ENCODE measurements at places on chromosomes 3 and 15. TPM values are rescaled to one million over a fixed set of nuclear protein-coding genes. Genes with fewer than 3 reads are reported as not detected.

Gene MESP1
- 5.9 TPM for total RNA-seq

Gene ADAMTS7
- total RNA-seq, result 1.4 TPM

GRCh38 chr3:1456781-1457311 lies 364.0 kb downstream of the CNTN6 start:
- DNase-seq, result no peak

- no peak for DNase-seq
Measured at GRCh38 chr15:48805591-48805990, 5.3 kb downstream of the CEP152 start.

DNA sequence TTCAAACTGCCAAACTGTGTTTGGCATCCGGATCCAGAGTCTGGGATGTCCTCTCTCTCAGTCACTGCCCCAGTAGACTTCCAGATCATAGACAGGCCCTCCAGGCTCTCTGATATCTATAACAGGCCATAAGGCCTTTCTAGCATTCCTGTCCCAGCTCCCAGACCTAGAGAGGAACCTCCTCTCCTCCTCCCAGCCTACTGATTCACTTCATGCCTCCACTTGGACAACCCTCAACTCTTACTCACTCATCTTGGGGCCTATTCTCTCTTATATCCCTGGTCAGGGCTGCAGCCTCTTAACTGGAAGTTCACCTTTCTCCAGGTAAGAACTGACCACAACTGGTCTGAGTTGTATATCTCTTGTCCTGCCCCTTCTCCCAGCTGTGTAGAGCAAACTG lies 253.7 kb upstream of the TRIM42 start:
- DNase-seq, result no peak

- no peak for DNase-seq
Measured at GRCh38 chr3:179181993-179182551, 33.9 kb downstream of the PIK3CA start.

All from Calu3 (cell line).